Esophagus mucosa (tissue), 1 donor: ENCODE measurements at places on chromosomes 6 and 20. TPM values are rescaled to one million over a fixed set of nuclear protein-coding genes. Genes with fewer than 3 reads are reported as not detected.
A peak's percentile ranks its signal among the peaks of the same experiment; 100 is the strongest.

MYBL2 gene
- 17.1 TPM for total RNA-seq

DNA sequence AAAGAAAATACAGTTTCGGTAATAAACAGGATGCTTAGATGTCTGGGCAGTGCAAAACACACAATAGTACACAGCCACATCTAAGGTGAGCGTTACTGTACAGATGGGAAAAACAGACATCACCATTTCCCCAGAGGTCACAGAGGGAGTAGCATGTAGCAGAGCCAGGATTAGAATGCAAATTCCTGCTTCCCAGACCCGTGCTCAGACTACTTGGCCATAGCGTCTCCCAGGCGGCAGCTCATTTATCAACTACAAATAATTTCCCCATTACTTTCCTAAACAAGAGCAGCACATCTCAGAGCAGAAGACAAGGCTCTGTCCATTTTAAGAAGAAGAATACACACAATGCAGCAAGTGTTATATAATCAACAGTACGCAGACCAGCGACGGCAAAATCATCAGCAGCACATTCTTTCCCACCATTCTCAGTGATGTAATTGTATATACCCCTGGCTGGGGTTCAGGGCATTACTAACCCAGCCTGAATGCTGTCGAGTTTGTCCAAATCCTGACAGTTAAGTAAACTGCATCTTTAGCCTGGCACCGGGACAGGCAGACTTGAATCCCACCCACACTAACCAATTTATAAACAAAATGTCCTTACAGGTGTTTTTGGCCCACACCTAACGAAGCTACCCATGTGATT, 61.9 kb downstream of the CNKSR3 start:
- no peak for ATAC-seq

- ATAC-seq: peak; percentile 41
Observed at GRCh38 chr6:44630125-44631028, 242.9 kb downstream of the CDC5L start.

DNA sequence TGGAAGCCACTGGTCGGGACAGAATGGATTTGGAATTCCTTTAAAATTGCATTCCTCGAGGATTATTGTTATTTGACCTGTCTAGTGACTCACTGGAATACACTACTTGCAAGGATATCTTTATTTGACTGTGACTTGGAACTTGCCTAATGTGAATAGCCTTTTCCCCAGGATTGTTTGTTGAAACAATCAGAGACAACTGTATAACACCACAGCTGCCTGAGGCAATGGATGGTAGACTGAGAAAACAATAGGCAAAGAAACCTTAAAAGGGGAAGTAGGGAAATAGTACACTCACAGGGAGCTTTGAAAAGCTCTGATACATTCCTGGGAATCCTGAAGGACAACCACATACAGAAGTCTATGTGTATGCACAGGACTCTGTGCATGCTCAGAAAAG, 465.3 kb downstream of the BMP2 start:
- no peak for ATAC-seq

KCNK15 gene
- 1.0 TPM for total RNA-seq

DNA sequence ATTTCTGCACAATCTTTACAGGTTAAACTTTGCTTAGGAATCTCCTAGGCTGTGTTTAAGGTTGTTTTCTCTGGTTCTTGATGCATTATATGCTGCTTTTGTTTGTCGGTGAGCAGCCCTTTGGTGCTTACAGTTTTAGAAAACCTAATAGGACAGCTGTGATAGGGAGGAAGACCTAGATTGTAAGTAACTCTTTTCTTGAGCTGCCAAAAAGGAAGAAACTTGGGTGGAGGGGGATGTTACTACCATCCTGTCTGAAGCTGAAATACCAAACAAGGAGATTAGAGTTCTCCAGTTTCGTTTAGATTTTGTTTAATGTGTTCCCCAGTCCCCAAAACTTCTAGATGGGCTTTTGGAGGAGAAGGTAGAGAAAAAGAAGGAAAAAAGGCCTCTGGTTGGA, 72.0 kb downstream of the ANKS1A start:
- no peak for ATAC-seq

DNA sequence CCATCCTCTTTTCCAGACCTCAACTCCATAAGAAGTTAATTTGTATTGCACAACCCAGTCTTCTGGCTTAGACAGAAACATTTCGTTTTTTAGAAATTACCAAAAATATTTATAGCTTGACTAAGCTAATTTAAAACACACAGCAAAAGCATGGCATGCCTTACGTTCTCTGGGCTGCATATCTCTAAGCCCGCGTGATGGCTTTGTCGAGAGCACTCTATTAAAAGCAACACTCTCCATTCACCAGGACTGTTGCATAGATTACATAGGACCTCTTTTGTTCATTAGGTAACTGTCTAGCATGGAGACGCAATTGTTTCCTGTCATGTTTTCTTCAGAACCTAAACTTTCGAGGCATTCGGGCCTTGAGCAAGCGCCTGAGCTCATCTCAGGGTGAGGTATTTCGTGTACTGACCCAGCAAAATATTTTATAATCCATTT, 104.5 kb downstream of the IBTK start:
- no peak for ATAC-seq

GRCh38 chr6:110130362-110130761, 49.1 kb downstream of the WASF1 start:
- ATAC-seq: no peak

- no peak for ATAC-seq
Observed at GRCh38 chr20:34402461-34402860, 39.4 kb downstream of the ITCH start.
